ENCODE measurements at places on chromosomes 4 and X.

DNA sequence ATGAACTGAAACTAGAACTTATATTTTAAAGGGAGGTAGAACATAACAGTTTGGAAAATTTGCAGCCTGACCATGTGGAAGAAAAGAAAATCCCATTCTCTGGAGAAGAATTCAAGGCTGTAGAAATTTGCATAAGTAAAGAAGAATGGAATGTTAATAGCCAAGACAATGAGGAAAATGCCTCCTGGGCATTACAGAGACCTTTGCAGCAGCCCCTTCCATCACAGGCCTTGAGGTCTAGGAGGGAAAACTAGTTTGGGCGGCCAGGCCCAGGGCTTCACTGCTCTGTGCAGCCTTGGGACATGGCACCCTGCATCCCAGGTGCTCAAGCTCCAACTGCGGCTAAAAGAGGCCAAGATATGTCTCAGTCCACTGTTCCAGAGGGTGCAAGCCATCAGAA is 1506.8 kb downstream of the PCDH18 start:
- no peak for DNase-seq

GRCh38 chr4:111475001-111475400 is 670.3 kb upstream of the FAM241A start:
- DNase-seq: no peak

GRCh38 chrX:10496345-10496965 is 123.9 kb downstream of the MID1 start:
- DNase-seq: peak; percentile 88

DNA sequence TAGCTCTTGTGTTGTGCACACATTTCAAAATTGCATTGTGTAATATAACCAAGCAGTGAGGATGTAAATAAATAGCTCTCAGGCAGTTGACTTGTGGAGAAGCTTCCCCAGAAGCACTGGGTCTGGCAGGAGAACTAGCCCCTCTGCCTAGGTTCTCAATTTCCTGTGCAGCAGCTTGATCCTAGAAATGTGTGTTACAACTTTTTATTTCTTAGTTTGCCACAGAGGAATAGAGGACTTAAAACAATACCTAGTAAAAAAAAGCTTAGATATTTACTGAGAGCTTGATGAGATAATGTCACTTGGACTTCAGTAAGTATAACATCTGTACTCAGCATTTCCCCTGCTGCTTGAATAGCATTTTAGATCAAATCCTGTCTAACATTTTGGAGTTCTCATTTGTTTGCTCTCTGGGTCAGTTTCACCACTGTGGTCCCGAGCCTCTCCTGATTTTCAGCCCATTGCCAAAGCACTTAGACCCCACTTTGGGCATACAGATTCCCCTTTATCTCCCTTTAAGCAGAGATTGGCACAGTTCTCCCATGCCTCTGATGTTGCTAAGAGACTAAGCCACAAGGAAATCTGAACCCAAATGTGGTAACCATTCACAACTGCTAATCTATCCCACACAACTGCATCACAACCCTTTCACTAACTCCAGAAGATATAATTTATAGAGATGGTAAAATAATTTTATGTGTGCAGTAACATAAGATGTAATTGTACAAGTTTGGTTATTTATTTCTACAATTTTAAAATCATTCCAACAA is 98.2 kb upstream of the NRK start:
- no peak for DNase-seq

- no peak for DNase-seq
These were observed 25.2 kb downstream of the PDGFRA start for GRCh38 chr4:54254116-54254914.

- DNase-seq: no peak
These were observed 93.4 kb downstream of the TMA16 start for GRCh38 chr4:163587867-163588266.

Data from lung microvascular endothelial cell (primary cell).